ENCODE measurements at places on chromosomes 11 and 22.

GRCh38 chr11:66495401-66495854 lies 15.0 kb upstream of the BBS1 start:
- no peak for DNase-seq

GRCh38 chr11:118216621-118217481 lies 8.0 kb downstream of the JAML start:
- no peak for DNase-seq

DNA sequence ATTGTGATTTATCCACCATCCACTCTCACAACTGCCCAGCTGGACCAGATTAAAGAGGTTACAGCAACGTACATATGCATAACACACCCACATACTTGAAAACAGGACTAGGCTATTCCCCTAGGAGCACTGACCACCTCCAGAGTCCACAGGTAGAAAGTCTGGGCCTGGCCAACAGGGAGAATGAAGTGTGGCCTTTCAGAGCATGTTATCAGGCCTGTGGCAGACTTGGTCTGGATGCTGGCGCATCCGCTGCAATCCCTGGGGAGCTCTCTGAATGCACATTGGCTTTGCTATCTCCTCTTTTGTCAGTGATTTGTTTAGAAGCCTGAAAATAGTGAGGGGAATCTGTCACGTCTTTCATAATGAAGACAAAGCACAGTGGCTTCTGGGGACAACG lies 86.7 kb downstream of the C11orf58 start:
- DNase-seq, result no peak

DNA sequence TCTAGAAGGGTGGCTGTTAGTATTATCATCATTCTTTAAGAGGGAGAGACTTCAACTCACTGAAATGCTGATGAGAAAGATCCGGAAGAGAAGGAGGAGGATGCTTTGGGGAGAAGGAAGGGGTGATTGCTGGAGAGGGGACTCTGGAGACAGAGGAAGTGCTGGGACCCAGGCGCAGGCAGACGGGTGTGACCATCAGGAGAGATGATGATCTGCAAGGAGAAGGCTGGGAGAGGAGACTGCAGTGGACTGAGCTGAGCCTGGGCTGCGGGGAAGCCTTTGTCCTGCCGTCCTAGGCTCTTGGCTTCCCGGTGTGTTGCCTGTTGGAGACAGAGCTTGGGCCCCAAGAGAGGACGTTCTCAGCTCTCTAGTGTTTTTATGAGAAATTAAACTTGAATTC lies 22.6 kb downstream of the RASD2 start:
- DNase-seq, result no peak

DNA sequence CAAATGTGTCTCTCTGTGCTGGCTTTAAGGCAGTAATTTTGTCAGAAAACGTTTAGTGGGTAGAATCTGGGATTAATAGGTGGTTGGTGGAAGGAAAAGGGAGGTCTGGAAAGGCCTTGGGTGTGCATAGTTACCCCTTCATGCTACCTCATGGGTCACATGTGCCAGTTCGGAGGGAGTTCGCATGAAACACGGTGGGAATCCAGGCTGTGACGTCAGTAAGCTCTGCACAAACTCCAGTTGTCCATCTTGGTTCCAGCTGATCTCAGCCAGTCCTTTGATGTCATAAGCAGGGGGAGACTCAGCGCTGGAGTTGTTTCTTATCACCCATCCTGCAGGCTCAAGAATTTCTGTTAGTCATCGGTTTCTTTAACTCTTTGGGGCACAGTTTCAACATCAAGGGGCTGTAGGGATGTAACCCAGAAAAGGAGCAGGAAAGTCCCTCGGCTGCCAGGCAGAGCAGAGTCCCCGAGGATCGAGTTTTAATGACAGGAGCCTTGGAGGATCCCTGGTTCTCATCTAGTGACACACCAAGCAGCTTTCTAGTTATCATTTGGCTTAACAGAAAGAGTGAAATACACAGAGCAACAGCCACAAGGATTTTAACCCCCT lies 28.9 kb downstream of the MOV10L1 start:
- peak; percentile 61 for DNase-seq

- no peak for DNase-seq
Observed at GRCh38 chr11:62857541-62857982, 18.2 kb upstream of the WDR74 start.

DNA sequence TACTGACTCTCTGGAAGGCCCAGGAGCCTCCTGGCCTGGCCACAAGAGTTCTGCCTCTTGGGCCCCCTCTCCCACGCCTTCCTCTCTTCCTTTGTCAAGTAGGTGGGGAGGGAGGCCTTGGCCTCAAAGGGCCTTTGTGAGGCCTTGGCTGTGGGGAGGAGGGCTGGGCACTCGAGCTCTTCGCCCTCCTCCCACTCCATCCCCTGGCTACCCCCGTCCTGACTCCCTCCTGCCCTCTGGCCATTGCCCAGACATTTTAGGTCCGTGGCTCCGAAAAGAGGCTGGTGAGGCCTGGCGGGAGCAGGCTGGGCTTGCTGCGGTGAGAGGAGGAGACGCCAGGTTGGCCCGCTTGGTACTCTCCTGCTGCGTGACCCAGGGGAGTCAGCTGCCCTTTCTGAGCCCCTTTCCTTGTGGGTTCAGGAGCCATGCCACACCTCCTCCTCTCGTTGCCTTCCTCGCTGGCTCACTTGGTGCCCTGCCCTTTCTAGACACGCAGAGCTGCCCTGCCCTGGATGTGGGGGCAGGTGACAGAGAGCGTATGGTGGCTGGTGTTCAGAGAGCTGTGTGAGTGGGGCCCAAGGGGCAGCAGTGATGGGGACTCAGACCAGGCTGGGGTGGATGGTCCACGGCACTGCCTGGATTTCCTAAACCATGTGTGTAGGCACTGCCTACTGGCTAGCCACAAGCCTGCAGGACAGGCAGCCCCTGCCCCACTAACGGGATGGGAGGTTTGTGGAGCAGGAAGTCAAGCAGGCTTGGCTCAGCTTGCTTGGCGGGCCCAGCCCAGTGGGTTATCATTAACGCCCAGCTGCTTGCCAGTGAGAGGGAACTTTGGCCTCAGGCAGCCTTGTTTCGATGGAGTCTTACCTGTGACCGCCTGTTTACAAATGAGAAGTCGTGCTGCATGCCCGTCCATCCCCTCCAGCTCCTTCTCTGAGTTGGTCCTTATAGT lies 15.8 kb upstream of the OMP start:
- DNase-seq, result no peak

DNA sequence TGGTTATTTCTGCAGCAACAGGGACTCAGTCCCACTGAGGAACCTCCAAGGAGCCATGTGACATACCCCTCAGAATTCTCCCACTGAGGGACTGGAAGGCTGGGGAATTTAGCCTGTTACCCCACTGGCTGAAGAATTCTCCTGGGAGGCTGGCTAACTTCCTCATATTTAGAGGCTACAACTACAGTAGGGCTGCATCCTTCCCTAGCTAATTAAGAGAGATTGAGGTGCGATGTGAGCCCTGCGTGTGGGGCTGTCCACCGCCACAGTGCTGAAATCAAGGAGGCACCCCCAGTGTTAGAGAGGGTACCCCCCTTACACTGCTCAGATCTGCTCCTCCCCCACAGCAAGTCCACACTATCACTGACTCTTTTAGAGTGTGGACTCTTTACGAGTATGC lies 21.1 kb downstream of the EIF3F start:
- no peak for DNase-seq

- DNase-seq, result no peak
Observed at GRCh38 chr22:20196094-20196842, 45.4 kb upstream of the CCDC188 start.

All from LHCN-M2 (cell line).